ENCODE measurements at places on chromosomes 7 and 10.
A peak's percentile ranks its signal among the peaks of the same experiment; 100 is the strongest.

GRCh38 chr10:52571516-52572182 is 200.9 kb downstream of the MBL2 start:
- DNase-seq = no peak

GRCh38 chr7:41869997-41870396 is 167.1 kb upstream of the INHBA start:
- DNase-seq = peak; percentile 56

- no peak for DNase-seq
Observed at GRCh38 chr7:4003503-4003902, 678.6 kb upstream of the FOXK1 start.

DNA sequence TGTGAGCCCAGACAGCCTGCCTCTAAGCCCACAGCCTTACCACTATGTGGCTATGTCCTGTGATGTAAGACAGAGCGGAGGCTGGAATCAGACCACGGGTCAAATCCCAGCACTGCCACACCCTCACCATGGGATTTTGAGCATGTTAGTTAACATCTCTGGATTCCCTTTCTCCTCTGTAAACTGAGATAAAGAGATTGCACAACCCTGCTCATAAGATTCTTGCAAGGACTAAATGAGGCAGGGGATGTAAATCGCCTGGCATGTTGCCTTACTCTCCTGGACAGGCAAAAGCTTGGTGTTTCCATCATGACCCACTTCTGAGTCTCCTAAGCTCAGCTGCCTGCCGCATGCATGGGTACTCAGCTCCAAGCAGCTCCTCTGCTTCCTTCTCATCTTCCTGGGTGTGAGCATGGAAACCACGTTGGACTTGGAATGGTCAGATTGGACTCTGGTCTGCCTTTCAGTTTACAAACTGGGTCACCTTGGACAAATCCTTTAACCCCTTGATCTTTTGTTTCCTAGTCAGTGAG is 41.3 kb upstream of the MTURN start:
- DNase-seq = no peak

DNA sequence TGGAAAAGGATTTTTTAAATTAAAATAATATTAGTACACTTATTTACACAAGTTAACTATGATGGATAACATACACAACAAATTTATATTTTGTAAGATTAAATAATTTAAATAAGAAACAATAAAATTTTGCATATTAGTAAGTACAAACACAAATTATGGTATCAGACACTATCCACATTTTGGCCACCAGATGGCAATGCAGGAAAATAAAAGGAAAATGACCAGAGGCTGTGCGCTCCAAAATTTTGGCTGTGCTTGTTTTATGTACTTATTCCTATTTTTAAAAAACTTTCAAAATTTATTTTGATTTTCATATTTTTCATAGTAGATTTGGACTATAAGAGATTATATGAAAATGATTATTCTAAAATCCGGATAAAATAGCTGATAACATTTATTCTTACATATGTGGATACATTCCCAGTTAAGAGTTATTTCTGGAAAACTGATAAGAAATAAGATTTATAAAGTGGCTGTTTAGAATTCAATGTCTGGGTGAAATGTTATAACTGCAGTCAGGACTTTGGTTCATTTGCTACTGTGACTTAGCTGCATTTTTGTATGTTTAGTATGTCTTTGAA is 274.7 kb upstream of the HGF start:
- peak; percentile 74 for DNase-seq

GRCh38 chr7:143499246-143499645 is 21.6 kb downstream of the TAS2R41 start:
- peak; percentile 24 for DNase-seq

GRCh38 chr10:5589011-5589660 is 64.4 kb downstream of the CALML3 start:
- DNase-seq = no peak

- no peak for DNase-seq
Observed at GRCh38 chr10:47435081-47435480, 48.8 kb downstream of the ANXA8 start.

DNA sequence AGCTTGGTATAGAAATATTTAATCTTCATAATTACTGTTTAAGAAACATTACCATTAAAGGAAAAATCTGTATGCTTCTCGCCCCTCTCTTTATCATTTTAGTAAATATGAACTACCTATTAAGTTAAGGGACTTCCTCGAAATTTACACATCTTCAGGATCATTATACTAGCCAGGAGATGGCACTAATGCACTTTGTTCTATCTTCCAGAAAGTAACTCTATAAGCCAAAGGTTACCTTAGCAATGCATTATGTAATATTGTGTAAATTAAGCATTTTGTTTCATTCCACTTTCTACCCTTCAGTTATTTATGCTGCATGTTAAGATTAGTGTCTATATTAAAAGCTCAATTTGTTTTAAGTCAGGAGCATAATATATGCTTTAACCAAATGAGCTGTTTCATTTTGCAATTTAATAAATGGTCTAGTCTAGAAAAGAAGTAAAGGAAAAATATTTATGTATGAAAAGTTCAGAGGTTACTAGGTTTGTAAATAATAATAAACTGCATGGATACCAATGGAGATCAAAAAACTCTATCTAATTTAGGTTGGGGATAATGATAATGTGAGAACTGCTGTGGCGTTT is 128.5 kb downstream of the ANKRD7 start:
- peak; percentile 67 for DNase-seq

DNA sequence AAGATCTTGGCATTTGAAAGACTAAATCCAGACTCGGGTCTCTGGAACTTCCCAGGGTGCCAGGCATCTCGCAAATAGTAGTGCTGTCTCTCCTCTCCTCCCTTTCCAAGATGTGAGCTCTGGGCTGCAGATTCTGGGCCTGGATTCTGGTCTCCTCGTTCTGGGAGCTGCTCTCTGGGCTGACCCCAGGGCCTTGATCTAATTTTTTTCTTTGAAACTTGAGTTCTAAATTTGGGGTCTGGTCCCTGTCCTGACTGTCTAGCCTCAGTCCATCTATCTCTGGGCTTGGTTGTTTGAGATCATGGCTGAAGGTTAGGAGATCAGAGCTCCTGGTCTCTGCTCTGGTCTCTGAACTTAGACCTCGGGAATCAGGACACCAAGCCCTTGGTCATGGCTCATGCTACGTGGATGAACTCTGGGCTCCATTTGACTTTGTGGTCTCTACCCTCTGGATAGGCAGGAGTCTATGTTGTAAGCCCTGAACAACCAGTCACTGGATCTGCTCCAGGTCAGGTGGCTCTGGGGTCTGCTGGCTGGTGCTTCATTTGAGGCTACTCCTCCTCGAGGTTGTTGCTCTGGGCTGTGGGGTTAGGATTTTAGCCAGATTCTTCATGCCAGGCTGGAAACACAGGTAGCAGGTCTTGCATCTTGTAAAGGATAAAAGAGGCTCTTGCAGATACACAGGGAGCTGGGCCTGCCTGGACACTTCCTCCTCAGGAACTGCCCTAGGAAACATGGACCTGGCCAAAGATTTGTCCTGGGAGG is 8.0 kb upstream of the MBL2 start:
- DNase-seq = no peak

- DNase-seq = no peak
Observed at GRCh38 chr7:31054608-31055278, 2.6 kb downstream of the ADCYAP1R1 start.

DNA sequence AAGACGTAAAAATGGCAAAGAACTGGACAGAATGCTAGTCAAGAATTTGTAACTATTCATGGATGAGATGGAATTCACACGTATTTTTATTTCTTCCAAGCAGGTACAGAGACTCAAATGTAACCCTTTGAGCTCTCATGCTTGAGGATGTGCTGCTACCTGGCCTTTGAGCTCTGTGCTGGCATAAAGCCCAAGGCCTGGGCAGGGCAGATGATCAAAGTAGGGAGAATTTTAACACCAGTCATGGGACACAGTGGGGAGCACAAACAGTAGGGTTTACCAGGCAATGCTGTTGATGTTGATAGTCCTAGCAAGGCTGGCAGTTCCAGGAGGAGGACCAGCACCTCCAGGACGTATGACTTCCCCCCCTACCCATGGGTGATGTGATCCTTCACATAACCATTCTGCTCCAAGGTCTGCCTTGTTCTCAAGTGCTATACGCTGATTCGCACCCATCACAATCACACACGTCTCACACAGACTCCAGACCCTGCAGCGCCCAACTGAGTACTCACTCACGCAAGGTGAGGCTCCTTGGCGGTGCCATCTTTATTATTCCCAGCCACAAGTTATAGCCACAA is 48.6 kb upstream of the DLG5 start:
- no peak for DNase-seq

DNA sequence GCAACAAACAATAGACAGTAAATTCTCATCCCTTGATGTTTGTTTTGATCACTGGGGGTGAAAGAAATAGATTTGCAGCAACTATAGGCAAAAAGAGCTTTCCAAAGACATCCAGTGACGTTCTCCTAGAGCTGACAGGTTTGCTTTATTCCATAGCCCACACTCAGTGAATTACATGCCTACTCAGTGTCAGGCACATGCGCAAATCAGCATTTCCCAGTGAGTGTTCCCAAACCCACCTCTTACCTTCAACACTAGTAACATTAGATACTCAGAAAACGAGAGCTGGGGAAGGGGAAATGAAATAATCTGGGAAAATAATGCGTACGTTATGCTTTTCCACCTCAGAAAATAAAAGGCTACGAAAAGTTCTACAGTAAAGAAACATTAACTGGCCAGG is 144.1 kb downstream of the CPEB3 start:
- no peak for DNase-seq

DNA sequence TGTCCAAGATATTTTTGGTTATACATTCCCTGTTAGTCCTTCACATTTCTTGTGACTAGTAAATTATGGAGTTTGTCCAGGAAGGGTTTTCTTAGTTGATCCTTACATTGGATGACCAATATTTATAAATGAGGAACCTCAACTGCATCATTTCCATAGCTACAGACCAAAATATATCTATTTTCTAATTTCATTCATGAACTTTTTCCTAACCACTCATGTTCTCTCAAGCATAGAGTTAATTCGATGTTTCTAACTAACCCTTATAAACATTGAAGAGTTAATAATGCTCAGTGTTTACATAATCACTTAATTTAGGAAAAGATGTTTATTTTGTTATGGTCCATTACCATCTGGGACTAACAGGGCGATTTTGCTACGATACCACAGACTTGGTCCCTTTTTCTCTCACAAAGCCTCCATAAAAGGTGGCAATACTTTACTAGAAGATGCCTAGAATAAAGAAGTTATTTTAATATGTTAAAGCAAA is 591.0 kb downstream of the MAGI2 start:
- no peak for DNase-seq

DNA sequence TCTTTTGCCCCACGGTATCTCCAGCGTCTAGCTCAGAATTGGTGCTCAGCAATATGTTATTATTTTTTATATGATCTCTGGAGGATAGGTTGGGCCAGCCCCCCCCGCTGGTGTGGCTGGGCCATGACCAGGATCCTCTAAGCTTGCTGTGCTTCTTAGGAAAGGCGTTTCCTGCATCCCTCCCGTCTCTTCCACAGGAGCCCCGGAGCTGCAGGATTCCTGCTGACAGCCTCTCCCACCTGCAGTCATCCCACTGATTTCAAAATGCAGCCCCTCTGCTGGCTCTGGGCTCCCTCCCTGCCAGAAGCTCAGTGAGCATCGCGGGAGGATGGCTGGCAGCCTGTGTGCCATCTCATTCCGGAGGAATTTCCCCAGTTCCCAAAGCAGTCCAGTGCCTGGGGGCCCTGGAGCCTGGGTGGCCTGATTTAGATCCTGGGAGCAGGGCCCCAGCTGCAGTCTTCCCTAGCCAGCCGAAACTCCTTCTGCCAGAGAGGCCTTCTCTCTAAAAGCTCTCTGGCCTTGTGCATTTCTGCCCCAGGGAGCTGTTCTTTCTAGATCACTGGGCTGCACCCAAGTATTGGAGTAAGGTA is 21.8 kb upstream of the GOLGA7B start:
- no peak for DNase-seq

DNA sequence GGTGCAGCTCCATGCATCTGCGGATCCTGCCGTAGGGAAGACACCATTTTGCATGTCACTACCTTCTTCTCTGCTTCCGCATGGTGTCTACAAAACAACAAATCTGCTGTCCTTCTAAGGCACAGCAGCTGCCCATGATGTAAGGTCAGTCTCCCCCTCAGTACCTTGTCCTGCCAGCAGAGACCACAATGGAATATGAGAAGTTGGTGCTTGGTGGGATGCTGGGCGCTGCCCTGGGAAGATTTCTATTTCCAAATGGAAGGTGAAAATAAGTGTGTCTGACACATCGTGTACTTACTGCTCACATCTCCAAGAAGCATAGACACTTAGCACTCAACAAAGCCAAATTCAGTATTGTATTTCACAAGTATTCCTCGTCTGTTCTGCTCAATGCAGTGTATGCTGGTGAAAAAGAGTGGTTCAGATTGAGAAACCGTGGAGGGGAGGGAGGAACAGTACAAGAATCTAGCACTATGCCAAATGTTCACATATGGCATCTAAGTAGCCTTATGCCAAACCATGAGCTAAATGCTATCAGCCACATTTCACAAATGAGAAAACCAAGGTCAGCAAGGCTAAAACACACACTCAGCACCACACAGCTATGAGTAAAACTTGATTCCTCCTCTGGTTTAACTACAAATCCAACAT is 95.0 kb downstream of the GRB10 start:
- DNase-seq = no peak

- DNase-seq = no peak
Observed at GRCh38 chr10:110498982-110499795, 1.5 kb downstream of the DUSP5 start.

DNA sequence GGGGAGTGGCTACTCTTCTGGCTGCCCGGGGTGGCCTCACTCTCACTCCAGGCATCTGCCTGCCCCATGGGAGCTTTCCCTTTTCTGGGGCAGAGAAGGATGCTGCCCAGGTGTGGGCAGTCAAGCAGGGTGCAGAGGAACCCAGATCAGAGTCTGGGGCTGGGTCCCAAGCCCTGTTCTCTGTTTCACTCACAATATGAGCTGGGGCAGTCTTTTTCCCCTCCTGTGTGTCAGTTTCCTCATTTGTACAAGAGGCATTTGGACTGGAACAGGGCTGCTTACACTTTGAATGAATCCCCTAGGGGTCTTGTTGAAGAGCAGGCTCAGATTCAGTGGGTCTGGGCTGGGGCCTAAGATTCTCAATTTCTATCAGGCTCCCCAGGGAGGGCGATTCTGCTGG is 38.4 kb upstream of the AQP1 start:
- no peak for DNase-seq

- DNase-seq = no peak
Observed at GRCh38 chr10:128932071-128932820, 534.8 kb upstream of the MGMT start.

DNA sequence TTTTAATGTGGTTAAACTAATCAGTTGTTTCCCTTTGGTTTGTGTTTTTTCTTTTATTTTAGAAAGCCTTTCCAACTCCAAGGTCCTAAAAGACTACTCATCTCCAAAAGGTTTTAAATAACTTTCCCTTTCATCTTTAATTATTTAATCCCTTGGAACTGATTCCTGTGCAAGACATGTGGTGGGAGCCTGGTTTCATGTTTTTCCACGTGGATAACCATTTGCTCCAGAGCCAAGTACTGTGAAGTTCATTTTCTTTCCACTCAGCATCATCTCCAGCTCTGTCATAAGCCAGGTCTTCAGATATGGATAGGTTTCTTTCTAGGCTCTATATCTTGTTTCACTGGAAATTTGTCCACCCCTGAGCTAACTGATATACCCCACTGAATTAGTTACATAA is 16.7 kb downstream of the PPP1R3C start:
- DNase-seq = no peak

GRCh38 chr7:41835976-41836530 is 133.2 kb upstream of the INHBA start:
- no peak for DNase-seq

- DNase-seq = no peak
Observed at GRCh38 chr10:6342096-6342685, 139.5 kb downstream of the PFKFB3 start.
